ENCODE measurements at places on chromosomes 4 and X.

DNA sequence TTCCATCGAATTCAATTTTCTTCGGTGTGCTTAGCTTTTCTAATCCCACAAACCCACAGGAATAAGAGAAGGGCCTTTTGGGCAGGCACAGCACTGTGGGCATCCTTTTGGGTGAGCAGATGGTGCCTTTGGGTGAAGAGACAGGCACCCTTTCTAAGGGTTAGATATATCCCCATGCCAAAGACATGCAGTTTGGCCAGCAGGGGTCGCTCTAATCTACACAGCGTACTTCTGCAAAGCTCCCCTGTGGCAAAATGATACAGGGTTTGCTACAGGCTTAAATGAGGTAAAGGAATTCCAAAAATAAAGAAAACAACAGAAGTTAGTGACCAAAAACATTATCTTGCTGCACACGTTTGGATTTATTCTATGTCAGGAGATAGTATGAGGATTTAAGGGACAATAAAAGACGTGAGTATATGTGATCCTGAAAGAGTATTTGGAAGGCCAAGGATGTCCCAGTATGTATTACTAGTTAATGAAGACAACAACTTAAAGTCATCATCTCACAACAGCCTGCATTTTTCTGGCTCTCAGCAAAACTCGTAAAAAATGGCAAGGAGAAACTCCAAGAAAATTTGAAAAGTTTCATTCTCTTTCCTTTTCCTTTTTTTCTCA, 49.5 kb downstream of the PHEX start:
- DNase-seq = peak; percentile 61

DNA sequence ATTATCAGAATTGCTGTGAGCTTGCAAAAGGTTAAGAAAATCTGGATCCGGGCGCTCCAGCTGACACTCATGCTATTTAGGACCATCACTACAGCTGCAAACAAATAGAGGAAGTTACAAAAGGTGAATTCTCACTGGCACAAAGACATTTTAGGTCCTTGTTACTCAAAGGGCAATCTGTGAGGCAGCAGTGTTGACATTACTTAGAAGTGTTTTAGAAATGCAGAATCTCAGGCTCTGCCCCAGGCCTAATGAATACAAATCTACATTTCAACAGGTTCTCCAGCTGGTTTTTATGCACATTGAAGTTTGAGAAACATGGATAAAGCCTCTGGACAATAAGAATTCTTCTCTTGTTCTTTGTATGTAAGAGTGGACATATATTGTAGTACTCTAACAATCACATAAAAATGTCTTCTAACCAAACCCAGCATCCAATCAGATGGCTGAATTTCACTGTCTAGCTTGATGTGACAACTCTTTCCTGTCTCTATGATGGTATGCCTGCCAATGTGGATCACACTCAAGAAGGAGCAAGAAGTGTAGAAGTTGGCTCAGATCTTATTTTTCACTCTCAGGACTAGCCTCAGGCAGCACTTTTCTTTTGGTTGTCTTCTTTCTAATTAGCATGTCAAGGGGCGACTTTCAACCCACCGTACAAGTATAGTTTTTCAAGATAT, 18.8 kb downstream of the SLC7A11 start:
- DNase-seq = no peak

GRCh38 chrX:148381603-148382002, 118.8 kb upstream of the AFF2 start:
- no peak for DNase-seq

DNA sequence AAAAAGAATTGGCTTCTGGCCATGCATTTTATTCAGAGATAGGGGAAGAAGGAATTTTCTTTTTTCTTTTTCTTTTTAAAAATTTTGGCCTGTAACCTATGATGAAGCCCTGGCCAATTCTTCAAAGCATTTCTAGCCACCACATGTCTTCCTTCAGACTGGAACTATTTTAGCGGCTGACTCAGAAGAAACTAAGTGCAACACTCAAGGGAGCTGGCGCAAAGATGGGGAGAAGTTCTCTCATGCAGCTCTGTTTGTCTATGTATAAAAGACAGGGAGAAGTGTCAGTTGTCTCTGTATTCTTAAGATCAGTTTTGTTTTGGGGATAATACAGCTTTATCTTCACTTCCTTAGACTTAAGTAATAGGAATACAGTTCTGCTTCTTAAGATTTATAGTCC, 46.1 kb downstream of the MBNL3 start:
- DNase-seq = peak; percentile 9

- DNase-seq = no peak
These were observed 176.3 kb upstream of the PITX2 start for GRCh38 chr4:110799211-110799610.

GRCh38 chr4:17662694-17663093, 48.3 kb downstream of the MED28 start:
- DNase-seq = no peak

DNA sequence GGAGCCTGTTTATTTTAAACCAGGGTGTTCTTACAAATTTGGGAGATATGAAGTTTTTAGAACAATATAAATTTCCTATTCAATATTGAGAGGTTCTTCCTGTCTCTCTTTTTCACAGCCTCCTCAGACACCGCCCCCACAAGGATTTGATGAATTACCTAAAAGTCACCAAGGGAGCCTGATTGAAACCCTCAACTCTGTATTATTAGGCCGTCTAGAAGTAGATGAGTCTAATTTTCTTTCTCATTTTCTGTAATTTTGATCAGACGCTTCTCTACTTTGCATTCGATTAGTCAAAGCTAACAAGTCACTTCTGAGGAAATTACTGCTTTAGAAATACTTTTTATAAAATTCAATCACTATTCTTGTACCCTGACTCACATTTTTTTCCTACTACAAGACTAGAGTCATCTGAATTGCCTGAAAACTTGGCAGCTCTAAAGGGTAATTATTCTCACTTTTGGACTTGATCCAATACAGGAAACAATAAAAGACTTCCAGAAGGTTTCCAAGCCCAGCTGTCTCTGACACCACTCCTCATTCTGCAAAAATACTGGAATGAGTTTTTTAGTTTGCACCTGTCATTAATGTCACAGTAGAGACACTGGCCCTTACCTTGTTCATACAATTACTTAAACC, 111.2 kb downstream of the ELOVL6 start:
- no peak for DNase-seq

DNA sequence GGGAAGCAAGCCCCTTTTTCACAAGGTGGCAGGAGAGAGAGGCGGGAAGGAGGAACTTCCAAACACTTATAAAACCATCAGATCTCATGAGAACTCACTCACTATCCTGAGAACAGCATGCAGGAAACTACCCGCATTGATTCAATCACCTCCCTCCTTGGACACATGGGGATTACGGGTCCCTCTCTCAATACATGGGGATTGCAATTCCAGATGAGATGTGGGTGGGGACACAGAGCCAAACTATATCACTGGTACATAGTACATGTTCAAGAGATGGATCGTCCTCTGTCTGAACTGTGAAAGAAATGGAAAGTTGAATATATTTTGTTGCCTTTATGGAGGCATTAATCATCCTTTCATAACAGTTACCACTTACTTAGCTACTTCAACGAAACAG, 12.8 kb downstream of the EREG start:
- DNase-seq = no peak

GRCh38 chr4:102341201-102341600, 4.1 kb downstream of the SLC39A8 start:
- DNase-seq = no peak

- peak; percentile 19 for DNase-seq
These were observed 1.3 kb downstream of the PTPN13 start for GRCh38 chr4:86595426-86595805.

- DNase-seq = no peak
These were observed 399.0 kb upstream of the AGA start for GRCh38 chr4:177841258-177841657.

All from hematopoietic multipotent progenitor cell treated with erythropoietin and hydrocortisone succinate and interleukin-3 and kit ligand, for 6 days (in vitro differentiated cells).